Heart right ventricle (tissue), 16 donors: ENCODE measurements at places on chromosomes 16 and 17.

DNA sequence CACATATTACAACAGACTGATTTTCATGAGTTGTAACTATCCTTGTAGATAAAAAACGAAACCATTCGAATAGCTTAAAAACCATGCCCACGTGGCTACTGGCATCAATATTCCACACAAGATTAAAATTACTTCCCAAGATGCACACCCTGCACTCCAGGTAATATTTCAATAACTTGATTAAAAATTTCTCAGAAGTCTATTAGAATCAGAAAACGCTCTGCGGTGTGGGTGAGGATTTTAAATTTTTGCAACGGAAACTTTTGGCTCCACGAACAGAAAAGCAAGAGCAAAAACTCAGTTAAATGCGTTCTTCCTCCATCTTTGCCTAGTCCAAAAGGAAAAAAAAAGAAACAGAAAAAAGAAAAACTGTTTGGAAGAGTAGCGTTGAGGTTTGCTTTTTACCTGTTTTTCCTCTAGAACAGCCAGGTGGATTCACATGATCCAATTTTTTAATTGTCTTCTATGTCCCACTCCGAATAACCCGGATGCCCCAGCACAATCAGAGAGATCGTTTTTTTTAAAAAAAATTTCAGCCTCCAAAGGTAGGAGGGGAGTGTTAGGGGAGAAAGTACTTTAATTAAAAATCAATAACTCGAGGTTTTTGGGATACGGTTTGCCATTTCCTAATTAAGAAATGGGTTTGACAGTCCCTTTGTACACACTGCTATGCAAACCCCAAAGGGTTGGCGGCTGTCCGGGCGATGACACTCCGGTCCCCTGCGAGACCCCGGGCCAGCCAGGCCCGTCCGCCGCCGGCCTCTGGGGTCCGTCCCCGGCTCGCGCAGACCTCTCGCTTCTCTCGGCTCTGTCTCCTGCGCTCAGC lies 708 bp upstream of the NFAT5 start:
- no peak for DNase-seq

GRCh38 chr17:82791532-82791931 lies 39.7 kb downstream of the TBCD start:
- no peak for DNase-seq

GRCh38 chr16:19138601-19139000 lies 24.8 kb downstream of the ITPRIPL2 start:
- DNase-seq = peak; percentile 62

DNA sequence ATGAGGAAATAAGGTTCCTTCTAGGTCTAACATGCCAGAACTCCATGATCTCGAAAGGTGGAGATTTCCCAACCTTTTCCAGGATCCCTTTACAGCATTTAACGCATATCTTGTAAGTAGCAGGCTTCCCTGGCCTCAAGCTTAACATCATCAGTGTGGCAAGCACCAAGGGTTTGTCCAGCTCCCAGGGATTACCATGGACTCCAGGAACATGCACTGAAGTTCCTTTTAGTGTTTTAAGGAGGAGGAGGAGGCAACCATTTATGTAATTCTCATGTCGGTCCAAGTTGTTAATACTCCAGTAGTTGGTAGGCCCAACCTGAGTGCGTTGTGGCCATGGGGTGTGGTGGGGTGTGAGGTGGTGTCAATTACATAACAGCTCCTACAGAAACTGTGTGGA lies 11.8 kb upstream of the SKAP1 start:
- DNase-seq = no peak

DNA sequence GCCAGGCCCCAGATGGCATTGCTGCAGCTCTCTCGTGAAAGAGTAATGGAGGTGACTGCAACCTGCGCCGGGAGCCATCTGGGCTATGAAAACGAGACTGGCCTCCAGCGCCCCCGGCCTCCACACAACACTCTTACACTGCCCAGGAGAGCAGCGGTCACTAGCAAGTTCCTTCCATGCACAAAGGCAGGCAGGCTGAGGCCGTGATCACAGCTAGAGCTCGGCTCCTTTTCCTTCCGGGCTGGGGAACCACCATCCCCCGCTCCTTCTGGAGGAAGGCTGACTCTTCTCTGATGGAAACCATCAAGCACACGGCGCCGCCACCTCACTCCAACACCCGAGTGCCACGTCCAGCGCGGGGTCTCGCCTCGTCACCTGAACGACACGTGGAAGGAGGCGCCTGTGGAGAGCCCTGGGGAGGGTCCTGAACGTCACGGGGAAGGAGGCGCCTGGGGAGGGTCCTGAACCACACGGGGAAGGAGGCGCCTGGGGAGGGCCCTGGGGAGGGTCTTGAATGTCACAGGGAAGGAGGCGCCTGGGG lies 61.9 kb downstream of the KLHDC4 start:
- DNase-seq = no peak

- no peak for DNase-seq
Measured at GRCh38 chr17:17156107-17156506, 50.0 kb downstream of the PLD6 start.

- DNase-seq = no peak
Measured at GRCh38 chr16:82027629-82028064, 7.4 kb upstream of the HSD17B2 start.

DNA sequence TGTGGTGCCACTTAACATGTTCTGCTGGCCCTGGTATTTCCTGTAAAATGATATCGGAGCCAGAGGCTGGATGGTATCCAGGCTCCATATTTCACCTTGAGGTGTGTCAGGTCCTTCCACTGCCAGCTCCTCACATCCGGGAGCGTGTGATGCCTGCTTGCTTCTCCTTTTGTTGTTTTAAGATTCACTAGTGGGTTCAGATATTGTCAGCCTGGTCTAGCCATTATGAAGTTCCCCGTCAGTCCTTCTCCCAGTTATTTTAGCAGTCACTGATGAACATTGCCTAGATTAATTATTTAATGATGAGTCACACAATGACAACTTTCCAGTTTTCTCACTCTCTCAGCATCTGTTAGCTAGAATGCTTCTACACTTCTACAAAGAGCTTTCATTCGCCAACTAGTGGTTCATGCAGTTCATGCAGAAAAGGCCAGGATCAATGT lies 11.3 kb downstream of the DNAAF1 start:
- no peak for DNase-seq

DNA sequence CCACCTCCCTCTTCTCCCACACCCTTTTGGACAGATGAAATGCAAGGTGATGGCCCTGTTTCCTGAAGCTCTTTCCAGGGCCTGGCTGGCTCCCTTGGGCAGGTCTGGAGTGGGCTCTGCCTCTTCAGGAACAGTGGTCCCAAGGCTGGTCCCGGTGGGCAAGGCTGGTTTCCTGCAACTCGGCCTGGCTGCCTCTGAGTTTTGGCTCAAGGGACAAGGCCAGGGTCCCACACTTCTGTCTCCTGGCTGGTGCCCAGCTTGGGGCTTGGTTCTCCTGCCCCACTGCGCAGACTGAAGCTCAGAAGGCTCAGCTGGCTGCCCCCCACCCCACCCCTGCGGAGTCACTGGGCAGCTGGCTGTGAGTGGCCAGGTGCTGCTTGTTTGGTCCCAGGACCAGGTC lies 3.8 kb upstream of the ACTG1 start:
- DNase-seq = peak; percentile 18

GRCh38 chr16:425740-426114 lies 278 bp downstream of the RAB11FIP3 start:
- no peak for DNase-seq

DNA sequence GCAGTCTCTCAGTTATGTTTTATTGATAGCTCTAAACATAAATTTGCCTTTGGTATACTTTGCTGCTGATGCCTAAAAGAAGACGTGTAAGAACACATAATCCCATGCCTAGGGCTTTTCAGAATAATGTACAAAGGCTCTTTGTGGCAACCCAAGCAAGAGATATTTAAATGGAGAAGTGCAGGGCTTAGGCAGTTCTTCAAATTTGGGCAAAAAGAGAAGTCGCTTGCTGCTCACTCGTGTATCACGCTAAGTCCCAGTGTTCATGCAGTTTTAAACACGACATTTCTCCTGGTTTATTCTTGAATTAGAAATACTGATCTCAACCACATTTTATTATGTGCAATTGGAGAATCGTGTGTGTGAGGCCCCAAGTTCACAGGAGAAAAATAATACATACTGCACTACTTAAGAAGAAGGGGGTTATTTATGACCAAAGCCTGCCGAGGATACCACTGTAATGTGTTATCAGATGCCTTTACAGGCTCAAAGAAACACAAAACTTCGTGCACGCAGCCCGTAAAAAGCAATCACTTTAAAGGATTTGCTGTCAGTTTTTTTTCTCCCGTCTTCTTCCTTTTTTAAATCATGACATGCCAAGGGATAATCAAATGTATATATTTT lies 22.5 kb upstream of the IRX6 start:
- DNase-seq = no peak

DNA sequence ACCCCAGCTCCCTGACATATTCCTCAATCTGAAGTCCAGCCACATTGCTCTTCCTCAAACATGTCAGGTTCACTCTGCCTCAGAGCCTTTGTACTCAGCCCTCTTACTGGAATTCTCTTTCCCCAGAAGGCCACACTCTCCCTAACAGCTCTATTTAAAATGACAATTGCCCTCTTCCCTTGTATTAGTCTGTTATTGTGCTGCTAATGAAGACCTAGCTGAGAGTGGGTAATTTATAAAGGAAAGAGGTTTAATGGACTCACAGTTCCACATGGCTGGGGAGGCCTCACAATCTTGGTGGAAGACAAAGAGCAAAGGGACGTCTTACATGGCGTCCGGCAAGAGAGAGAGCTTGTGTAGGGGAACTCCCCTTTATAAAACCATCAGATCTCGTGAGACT lies 46.0 kb downstream of the HS3ST2 start:
- no peak for DNase-seq

GRCh38 chr17:45436161-45436560 lies 3.5 kb upstream of the ARHGAP27 start:
- DNase-seq = no peak

- no peak for DNase-seq
Measured at GRCh38 chr16:69663846-69664245, 62.5 kb downstream of the NQO1 start.

DNA sequence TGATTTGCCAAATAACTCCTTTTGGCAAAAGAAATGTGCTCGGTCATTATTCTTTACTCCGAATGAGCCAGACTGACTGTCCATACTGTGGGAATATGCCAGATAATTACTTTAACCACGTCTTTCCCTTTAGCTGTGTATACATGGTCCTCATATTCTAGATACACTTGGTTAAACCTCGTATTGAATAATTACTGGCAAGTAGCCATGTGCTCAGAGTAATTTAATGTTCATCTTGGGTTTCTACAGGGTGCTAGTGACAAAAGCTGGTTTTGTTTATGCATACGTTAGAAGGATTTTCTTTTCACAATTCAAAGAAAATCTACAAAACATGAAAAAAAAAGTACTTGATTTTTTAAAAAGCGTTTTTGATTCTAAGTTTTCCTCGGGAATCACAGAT lies 540.3 kb downstream of the KCNJ2 start:
- no peak for DNase-seq

GRCh38 chr17:9907883-9908648 lies 3.0 kb upstream of the RCVRN start:
- no peak for DNase-seq

- no peak for DNase-seq
Measured at GRCh38 chr17:82204831-82205719, 7.6 kb downstream of the CCDC57 start.

GRCh38 chr17:4947411-4948165 lies 742 bp downstream of the PFN1 start:
- DNase-seq = peak; percentile 53

- DNase-seq = no peak
Measured at GRCh38 chr17:46901291-46901690, 21.7 kb upstream of the GOSR2 start.

DNA sequence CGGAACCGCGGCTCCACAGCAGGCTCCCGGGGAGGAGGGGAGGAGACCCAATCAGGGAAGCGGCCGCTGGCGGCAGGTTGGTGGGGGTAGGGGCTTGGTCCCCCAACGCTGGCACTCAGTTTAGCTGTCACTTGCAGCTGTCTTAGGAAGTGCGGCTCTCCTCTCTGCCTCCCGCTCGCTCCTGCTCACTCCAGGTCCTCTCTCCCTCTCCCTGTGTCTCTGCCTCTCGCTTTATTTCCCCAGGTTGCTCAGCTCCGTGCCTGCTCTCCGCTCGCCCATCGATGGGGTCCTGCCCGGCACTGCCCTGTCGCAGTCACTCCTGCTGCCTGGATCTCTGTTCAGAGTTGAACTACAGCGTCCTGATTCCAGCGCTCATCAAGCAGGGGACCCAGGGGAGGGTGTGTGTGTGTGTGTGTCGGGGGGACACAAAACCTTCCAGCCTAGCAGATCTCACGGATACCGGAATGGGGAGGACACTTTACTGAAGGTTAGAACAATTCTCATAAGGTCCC lies 145.6 kb downstream of the ENGASE start:
- DNase-seq = no peak

DNA sequence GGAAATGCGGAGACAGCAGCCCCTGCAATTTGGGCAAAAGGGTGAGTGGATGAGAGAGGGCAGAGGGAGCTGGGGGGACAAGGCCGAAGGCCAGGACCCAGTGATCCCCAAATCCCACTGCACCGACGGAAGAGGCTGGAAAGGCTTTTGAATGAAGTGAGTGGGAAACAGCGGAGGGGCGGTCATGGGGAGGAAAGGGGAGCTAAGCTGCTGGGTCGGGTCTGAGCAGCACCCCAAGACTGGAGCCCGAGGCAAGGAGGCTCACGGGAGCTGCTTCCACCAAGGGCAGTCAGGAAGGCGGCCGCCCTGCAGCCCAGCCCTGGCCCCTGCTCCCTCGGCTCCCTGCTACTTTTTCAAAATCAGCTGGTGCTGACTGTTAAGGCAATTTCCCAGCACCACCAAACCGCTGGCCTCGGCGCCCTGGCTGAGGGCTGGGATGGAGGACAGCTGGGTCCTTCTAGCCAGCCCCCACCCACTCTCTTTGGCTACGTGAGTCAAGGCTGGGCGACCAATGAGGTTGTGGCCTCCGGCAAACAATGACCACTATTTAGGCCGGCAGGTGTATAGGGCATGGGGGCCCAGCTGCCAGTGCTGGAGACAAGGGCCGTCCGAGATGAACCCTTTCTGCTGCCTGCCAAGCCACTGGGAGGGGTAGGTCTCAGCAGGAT lies 507 bp downstream of the SERPINF1 start:
- DNase-seq = peak; percentile 44

DNA sequence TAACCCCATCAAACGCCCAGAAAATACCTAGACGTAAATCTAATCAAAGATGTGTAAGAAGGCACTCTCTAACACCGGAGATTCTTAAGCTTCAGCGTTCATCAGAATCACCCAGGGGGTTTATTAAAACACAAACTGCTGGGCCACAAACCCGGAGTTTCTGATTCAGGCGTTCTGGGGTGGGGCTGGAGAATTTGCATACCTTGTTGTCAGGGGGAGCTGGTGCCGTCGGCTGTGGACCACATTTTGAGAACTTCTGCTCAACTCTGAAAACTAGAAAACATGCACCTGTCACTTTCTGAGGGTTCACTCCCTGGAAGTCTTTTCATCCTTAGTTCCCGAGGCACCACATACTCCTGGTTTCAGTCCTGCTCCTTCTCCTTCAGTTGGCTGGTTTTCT lies 48.6 kb upstream of the WSCD1 start:
- no peak for DNase-seq
